ENCODE measurements at places on chromosomes 3 and 15.

- no peaks in the 10 kb centered on the region for H3K36me3 ChIP-seq
- no peak for DNase-seq
- no peak overlapping the region for H3K27ac ChIP-seq
- H3K4me3 ChIP-seq: no peak overlapping the region
Measured at GRCh38 chr3:115052906-115053305, 94.2 kb downstream of the ZBTB20 start.

DNA sequence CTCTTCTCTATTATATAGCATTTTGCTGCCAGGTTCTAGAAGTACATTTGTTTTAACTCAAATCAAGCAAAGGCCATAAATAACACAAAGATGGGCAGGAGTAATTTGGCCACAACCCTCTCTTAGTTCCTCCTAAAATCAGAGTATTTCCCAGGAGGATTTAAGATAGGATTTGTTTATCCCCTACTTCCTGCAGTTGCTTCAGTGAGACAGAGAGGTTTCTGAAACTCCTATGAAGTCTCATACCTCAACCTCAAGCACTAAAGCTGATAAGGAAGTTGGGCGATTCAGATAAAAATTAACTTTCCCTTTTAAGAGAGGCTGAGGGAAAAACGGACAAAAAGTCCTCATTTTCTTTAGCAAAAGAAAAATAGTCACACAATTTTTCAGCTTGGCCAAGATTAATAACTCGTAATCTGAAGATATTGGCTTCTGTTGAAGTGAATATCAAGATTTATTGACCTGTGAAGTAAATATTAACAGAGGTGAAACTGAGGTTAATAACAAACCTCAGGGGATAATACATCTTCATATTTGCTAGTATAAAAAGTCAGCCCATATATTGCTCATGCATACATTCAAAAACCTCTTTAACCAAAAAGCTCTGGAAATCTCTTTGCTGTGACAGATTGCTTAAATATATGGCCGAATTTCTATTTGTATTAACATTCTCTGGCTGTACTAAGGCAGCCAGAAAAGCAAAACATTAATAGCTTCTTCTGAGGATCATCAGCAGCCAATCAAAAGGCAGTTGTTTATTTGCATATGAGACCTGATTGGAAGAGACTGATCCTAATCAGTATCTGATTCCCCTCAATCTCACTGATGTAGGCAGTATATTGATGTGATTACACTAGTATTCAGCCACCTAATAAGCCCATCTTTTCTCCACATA is 90.6 kb upstream of the GADL1 start:
- no peaks in the 10 kb centered on the region for H3K36me3 ChIP-seq
- peaks cover 26% of the 10 kb centered on the region for H3K27me3 ChIP-seq
- no peaks in the 10 kb centered on the region for H3K4me1 ChIP-seq
- H3K27ac ChIP-seq: no peak overlapping the region
- DNase-seq: no peak

DNA sequence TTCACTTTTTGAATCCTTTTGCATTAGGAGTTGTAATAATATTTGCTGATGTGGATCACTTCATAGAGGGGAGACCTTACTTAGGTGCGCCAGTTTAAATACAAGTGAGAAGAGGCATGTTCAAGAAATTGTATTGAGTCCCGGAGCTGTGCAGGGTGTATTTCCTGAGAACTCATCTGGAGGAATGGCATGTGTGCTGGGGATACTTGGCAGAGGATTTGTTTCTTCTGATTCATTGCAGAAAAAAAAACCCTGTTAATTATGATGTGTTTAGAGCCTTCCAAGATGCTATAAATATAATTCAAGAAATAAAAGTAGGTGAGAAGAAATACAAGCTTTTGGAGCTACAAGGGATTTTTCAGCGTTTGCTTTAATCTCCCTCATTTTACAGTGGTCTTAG is 97.6 kb downstream of the TPRG1 start:
- H3K27ac ChIP-seq: no peak overlapping the region
- H3K4me3 ChIP-seq: no peak overlapping the region
- H3K36me3 ChIP-seq: no peaks in the 10 kb centered on the region
- peaks cover 2% of the 10 kb centered on the region for H3K27me3 ChIP-seq
- H3K4me1 ChIP-seq: peaks cover 17% of the 10 kb centered on the region
- no peak for DNase-seq

DNA sequence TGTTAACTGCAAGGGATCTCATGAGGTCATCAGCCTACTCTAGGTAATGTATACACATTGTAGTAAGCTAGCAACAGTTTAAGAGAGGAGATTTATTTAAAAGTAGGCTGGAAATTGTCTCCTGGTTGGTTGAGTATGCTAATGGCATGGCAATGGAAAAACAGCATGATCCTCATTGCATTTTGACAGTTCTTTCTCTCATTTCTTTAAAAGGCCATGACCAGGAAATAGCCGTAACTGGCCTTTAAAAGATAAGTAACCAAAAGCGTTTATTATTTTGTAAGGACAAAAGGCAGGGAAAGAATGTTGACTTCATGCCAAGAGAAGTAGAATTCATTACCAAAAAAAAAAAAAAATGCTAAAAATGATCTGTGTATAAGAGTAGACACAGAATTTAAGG is 310.3 kb downstream of the FGF12 start:
- H3K36me3 ChIP-seq: no peaks in the 10 kb centered on the region
- H3K27ac ChIP-seq: no peak overlapping the region
- H3K4me1 ChIP-seq: no peaks in the 10 kb centered on the region
- H3K27me3 ChIP-seq: peaks cover 17% of the 10 kb centered on the region
- no peak for DNase-seq

GRCh38 chr3:83738202-83738601 is 1220.6 kb upstream of the CADM2 start:
- H3K36me3 ChIP-seq: no peaks in the 10 kb centered on the region
- no peak for DNase-seq
- H3K27me3 ChIP-seq: no peaks in the 10 kb centered on the region
- H3K4me3 ChIP-seq: no peak overlapping the region
